GM18507 (cell line): ENCODE measurements at places on chromosomes 3 and 15.

- no peak for DNase-seq
Measured at GRCh38 chr3:183490653-183491052, 62.2 kb upstream of the MCF2L2 start.

DNA sequence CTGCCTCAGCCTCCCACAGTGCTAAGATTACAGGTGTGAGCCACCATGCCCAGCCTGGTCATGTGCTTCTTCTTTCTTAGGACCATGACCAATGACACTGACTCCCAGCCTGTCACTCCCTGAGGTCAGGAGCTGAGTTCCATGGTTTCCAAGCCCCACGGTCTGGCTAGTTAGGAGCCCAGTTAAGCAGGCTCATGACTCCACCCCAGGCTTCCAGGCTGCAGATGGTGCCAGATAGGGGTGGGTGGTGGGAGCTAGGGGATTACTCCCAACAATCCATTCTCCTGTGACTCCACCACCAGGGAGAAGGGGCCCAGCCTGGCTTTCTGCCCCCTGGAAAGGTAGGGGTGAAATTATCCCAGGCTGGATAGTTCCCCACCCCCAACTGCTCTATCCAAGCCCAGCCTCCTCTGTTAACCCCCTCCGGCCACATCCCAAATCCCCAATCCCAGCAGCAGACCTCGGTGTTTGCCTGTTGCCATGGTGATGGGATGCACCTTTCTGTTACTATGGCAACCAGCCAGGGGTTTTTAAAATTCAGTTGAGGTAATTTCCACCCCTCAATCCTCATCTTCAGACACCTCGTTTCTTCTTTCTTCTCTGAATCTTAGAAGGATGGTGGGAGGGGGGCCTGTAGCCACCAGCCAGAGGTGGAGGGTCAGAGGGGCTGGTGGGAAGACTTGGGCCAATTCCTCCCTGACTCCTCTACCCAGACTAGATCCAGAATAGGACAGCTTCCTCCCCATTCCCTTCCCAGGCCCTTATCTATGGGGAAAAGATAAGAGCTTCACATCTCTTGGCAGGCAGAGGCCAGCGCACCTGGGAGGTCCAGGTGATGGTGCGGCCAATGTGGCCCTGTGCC, 22.5 kb upstream of the SEMA3F start:
- no peak for DNase-seq

- DNase-seq, result no peak
Measured at GRCh38 chr3:172076212-172076611, 36.8 kb downstream of the FNDC3B start.

DNA sequence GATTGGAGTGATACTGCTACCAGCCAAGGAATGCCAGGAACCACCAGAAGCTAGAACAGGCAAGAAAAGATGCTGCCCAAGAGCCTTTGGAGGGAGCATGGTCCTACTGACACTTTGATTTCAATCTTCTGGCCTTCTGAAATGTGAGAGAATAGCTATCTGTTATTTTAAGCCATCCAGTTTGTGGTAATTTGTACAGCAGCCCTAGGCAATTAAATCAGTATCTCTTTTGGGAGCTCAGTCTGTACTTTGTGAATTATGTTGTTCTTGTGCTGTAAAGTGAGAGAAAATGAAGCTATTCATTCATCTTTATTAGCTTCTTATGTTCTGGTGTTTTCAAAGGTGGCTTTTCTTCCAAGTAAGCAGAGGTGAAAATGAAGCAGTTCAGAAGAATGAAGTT, 381.3 kb downstream of the PDCD6IP start:
- DNase-seq, result no peak

GRCh38 chr3:127147291-127147885, 45.5 kb upstream of the PRR23E start:
- no peak for DNase-seq

GRCh38 chr3:129577925-129578786, 28.3 kb downstream of the PLXND1 start:
- peak; percentile 23 for DNase-seq

- DNase-seq, result no peak
Measured at GRCh38 chr15:83913034-83913632, 259.2 kb downstream of the ADAMTSL3 start.

GRCh38 chr3:55373423-55373822, 113.7 kb downstream of the WNT5A start:
- no peak for DNase-seq

DNA sequence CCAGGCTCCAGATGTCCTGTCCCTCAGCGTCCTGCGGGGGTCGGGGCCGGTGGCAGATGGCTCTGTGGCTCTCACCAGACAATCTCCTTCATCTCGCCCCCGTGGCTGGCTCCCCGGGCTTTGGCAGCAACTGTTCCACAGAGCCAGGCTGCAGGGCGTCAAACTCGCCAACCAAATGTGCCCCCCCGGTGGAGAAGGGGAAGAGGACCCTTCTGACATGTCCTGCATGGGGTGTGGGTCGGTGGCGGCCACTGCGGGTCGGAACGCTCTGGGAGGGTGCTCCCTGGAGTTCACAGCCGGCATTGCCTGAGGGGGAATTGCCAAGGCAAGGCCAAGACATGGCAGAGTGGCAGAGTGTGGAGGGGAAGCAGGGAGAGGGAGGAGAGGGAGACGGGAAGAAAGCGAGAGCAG, 36.0 kb downstream of the BDH1 start:
- no peak for DNase-seq

- no peak for DNase-seq
Measured at GRCh38 chr3:124089214-124089613, 97.3 kb upstream of the ROPN1 start.

- no peak for DNase-seq
Measured at GRCh38 chr3:175121225-175121624, 262.1 kb downstream of the NAALADL2 start.
